ENCODE measurements at places on chromosomes 1 and 21. TPM values are rescaled to one million over a fixed set of nuclear protein-coding genes. Genes with fewer than 3 reads are reported as not detected.

Gene FBXO2
- total RNA-seq, result 9.3 TPM

Gene RHD
- not detected for total RNA-seq

Gene VTCN1
- not detected for total RNA-seq

Gene DYNLT5
- total RNA-seq, result not detected

Gene GRIK1
- total RNA-seq, result not detected

Gene KCNK2
- total RNA-seq, result 0.10 TPM

Gene LCE2B
- total RNA-seq, result not detected

All from A549 treated with CpdA at 1 μM for 4 hours (cell line).